ENCODE measurements at places on chromosomes 4 and X.

- no peak for DNase-seq
Observed at GRCh38 chrX:93932471-93933220, 258.6 kb downstream of the FAM133A start.

DNA sequence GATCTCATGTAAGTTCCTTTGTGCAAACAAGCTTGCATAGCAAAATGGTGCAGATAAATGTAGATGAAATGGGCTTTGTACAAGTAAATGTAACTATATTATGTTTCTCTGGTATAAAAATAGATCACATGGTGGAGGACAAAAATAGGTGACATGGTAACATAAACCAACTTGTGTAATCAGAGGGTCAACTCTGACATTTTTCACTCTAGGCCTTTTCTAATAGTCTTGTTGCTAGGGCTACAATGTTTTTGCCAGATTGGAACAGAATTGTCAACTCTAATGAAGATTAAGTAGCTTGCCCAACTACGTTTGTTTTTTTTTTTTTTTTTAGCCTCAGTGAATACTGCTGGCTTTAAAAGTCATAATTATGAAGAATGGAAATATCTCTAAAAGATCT lies 11.5 kb downstream of the MAD2L1 start:
- no peak for DNase-seq

DNA sequence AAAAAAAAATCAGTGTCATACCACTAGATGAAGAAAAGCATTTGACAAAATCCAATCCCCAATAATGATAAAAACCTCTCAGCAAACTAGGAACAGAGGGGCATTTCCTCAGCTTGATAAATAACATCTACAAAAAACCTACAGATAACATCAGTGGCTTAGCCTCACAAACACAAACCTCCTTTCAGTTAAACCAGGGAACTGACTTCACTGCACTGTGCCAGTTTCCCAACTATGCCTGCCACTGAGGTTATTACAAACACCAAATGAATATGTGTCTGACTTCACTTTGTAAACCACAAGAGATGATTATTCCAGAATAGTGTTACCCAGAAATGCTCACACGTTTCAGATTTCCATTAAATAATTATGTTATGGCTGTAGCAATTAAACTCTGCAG lies 15.3 kb downstream of the MTMR8 start:
- DNase-seq, result no peak

- no peak for DNase-seq
Observed at GRCh38 chr4:47413521-47413920, 50.0 kb downstream of the COMMD8 start.

DNA sequence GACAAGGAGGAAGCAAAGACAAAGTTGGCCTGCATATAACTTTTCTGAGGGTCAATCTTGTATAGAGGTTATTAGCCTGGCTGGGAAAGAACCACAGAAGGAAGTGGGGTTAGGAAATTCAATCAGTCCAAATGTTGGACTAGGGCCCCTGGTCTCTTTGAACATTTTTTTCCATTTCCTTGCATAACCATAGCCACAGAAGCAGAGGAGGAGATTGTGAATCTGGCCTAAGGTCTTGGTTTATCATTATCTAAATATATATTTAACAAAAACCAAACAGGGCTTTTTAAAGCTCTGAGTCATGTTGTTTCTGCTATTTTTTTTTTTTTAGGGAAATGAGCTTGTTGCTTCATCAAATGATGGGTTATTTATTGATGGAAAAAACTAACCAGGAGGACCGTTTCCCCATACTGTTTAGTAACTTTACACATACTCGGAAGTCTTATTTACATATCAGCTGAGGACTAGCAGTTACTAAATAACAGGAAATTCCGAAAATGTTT lies 97.7 kb upstream of the ACSL4 start:
- no peak for DNase-seq

DNA sequence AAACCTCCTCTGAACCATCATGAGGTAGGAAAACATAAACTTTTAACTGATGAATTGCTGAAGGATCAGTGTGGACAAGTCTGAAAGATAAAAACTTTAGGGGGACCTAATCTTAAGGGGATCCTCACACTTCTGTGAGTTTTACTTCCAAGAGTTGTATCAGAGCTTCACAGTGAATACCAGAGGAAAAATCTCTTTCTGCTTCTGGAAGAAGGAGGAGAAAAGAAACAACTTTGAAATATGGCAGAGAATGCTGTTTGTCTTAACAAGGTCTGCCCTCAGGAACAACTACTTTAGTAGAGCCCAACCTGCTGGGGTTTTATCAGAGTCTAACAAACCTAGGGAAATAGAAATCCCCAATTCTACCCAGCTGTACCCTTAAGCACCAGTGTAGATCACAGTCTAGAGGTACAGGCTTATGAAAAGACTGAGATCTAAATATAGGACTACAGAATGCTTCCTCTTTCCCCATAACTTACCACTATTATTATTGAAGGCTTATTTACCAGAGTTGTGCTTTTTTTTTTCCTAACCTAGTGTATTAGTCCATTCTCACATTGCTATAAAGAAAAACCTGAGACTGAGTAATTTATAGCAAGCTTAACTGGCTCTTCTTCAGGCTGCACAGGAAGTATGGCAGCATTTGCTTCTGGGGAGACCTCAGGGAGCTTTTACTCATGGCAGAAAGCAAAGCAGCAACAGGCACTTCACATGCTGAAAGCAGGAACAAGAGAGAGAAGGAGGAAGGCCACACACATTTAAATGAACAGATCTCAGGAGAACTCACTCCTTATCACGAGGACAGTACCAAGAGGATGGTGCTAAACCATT lies 167.9 kb downstream of the CAMK2D start:
- DNase-seq, result no peak

DNA sequence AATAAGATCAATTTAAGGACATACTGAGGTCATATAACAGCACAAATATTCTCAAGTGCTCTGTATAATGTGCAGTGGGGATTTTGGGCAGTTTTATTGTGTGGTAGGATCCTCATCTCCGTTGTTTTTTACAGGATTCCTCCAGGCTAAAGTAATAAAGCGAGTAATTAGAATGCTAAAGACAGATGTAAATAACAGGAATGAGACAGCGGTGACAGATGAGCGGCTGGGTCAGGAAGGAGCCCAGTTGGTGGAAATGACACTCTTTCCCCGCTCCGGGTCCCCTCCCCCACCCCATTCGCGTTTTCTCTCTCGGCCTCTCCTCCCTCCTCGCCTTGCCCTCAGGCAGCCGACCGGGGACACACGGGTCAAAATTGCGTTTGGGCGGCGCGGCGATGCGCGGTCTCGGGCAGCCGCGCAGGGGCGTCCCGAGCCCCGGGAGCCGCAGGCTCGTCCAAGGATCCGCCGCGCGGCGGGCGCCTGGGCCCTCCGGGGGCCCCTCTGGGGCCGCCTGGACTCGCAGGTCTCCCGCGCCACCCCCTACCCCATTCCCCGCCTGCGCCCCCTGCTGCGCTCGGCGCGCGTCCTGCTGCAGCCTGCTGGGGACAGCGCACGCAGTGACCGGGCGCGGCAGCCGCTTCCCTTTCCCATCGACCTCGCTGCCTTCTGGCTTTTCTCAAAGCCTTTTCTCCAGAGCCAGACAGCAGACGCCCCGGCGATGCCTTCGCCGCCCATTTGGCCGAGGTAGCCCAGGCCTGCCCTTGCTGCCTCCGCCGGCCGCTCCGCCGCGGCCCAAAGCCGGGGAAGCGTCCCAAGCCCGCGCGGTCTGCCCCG lies 16.2 kb downstream of the POU4F2 start:
- DNase-seq, result no peak

DNA sequence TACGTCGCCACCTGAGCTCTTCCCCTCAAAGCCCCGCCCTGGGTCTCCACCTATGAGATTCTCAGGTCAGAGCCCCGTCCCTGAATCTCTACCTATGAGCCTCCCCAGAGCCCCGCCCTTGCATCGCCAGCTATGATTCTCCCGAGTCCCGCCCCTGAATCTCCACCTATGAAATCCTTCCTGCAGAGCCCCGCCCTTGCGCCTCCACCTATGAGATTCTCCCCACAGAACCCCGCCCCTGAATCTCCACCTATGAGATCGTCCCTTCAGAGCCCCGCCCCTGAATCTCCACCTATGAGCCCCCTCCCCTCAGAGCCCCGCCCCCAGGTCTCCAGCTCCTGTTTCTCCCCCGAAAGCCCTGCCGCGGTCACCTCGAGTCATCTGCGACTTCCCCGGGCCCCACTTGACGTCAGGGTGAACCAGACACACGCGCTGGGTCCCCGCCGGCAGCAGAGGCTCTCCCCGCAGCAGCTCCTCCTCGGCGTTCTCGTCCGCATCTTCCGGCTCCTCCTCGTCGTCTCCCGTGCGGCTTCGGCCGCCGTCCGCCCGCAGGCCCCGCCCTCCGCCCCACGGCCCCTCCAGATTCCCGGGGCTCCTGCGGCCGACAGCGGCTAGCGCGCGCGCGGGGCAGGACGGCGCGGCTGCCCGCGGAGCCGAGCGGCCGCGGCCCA lies 393 bp downstream of the GTPBP6 start:
- DNase-seq, result peak; percentile 88

DNA sequence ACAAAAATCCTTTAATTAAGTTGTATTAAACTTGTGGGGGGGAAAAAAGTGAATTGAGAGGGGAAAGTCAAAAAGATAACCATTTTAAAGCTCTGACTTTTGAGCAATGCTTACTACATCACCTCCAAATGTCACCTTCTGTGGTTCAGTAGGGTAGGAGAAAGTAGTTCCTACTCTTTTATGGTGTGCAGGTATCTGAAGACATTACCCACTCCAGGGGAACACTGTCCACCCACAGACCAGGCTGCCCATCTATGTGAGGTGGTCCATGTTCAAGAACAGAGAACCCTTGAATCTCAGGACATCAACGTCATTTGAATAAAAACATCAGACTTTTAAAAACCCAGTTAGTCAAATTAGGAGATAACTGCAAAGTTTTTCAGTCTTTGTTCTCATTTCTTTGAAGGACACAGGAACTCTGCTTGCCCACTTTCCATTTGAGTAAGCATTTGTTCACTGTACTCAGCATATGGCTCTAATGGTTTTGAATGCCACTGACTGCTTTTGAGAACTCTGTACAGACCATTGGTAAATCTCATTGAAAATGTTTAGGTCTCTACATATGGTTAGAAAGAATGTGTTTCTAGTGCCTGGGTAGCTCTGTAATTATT lies 18.4 kb downstream of the NMU start:
- no peak for DNase-seq

- DNase-seq, result no peak
Observed at GRCh38 chr4:147378780-147379179, 102.1 kb upstream of the EDNRA start.

GRCh38 chrX:24862343-24862742 lies 153.4 kb downstream of the ARX start:
- DNase-seq, result no peak

DNA sequence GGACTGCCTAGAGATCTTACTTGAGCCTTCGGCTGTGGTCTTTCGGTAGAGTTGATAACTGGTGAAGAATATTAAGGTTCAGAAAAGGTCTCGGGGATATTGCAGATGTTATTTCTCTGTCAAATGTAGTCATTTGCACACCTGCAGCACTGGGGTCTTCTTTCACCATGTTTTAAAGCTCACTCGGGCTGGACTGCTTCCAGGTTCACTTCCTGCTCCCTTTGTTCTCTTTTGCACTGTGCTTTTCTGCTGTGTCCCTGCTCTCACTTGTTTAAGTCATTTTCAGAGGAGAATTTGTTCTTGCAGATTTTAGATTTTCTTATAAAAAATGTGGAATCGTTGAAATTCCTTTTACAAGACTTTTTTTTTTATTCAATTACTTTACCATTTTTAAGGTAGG lies 68.5 kb downstream of the BMPR1B start:
- DNase-seq, result no peak

DNA sequence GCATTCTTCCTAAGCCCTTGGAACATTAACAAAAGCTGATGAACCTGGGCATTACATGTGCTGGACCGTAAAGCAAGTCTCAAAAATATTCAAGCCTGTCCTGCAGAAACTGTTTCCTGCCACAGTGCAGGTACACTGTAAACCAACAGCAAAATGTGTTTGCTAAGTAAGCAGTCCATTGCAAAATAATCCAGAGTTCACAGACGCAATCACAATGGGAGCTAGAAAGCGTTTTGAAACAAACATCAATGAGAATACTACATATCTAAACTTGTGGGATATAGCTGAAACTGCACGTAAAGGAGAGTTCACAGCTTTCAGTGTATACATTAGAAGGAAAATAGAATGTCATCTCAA lies 61.6 kb downstream of the RGS12 start:
- no peak for DNase-seq

DNA sequence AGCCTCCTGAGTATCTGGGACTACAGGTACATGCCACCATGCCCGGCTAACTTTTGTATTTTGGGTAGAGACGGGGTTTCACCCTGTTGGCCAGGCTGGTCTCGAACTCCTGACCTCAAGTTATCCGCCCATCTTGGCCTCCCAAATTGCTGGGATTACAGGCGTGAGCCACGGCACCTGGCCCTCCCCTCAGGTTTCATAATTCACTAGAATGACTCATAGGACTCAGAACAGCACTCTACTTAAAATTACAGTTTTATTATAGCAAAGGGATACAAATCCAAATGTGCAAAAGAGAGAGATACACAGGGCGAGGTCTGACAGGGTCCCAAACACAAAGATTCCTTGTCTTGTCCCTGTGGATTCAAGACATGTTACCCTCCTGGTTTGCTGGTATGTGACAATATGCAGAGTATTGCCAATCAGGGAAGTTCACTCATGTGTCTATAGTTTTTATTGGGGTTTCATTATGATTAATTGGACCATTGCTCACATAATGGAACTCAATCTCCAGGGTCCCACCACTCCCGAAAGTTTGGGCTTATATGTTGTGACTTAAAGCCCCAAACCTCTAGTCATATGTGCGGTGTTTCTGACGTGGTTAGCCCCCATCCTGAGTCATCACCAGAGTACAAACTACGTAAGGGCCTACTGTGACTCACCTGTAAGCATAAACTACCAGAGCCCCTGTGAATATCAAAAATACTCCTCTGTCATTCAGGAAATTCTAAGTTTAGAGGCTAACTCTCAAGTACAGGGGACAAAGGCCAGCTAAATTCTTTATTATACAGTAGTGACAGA lies 5.2 kb downstream of the YIPF6 start:
- DNase-seq, result no peak

DNA sequence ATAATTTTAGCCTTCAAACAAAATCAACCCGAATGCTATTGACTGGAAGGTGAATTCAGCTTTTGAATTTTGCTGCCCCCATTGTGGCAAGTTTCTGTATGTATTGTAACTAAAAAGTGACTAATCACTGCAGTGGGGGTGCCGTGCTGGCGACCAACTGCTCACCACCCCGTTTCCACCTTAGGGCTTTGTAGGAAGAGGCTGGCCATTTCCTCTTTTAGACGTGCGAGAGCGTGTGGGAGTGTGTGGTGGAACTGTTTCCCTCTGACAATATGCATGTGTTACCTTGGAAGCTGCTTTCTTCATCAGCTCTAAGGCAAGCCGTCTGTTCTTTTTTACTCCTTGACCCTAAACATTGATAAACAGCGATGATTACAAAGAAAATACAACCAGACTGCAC lies 78.8 kb downstream of the SEL1L3 start:
- DNase-seq, result no peak
